Naive thymus-derived CD4-positive, alpha-beta T cell (primary cell): ENCODE measurements at places on chromosomes 1 and 21.
A peak's percentile ranks its signal among the peaks of the same experiment; 100 is the strongest.

DNA sequence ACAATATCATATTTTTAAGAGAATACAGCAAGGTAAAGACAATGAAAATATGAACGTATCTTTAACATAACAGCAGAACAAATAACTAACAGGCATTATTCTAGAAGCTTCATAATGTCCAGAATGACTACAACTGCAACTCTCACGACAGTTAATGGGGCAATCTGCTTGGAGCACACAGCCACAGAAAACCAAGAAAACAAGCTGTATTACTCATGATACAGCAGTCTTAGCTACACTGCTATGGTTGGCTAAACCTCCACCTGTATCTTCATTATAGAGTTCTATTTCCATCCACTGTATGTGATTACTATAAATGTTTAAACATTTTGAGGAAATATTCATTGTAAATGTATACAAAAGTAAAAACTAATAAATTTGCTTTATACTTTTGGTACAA is 139.9 kb downstream of the DPYD start:
- DNase-seq = no peak

- DNase-seq = no peak
Observed at GRCh38 chr21:40158366-40158765, 291.1 kb downstream of the PCP4 start.

GRCh38 chr1:83625646-83626045 is 373.3 kb downstream of the TTLL7 start:
- no peak for DNase-seq

DNA sequence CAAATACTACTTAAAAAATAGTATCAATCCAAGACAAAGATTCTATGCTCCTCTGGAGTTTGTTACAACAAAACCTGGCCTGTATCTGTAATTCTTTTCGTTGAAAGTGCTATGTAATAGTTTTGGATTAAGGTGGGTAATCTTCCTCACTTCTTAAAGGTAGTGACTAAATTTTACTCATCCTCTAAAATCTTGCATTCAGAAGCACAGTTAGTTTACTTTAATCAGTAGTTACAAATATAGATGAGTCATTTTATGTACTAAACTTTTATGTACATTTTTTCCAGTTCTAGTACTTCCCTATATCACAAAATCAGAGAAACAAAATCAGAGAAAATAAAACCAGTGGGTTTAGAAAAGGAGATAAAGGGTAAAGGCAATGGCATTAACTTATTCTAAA is 51.3 kb downstream of the ZNHIT6 start:
- DNase-seq = no peak

- DNase-seq = no peak
Observed at GRCh38 chr1:116006486-116006964, 30.2 kb downstream of the SLC22A15 start.

DNA sequence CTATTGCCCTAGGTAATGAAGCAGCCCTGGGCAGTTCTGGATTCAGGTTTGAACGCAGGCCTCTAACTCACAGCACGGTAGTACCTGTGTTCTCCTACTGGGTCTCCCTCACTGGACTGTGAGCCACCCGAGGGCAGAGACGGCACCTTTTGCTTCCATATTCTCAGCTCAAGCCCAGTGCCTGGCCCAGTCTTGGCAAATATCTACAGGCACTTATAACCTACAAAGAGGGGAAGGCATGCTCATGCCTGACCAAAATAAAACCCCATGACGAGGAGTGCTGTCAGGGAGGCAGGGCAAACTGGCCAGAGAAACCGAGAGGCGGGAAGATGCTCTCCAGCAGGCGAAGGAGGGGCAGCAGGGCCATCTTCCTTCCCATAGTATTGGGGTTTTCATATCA is 91.1 kb downstream of the DDX20 start:
- DNase-seq = no peak

GRCh38 chr1:46043458-46044017 is 88.9 kb downstream of the PIK3R3 start:
- DNase-seq = no peak

DNA sequence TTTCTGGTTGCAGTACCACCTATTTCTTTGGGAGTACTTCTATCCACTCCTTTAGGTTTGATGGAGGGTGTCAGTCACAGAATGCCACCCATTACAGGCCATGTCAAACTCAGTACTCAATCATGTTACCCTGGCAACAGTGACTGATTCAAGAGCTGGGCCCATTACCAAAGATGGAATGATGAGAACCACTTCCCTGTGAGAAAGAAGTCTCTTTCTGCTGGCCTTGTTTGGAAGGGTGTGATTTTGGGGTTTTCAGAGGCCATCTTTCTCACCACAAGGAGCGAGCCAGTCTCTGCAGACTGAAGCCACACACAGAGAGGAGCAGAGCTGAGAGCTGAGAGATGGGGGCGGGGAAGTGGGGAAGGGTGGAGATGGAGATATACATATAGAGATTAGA is 13.9 kb upstream of the STUM start:
- no peak for DNase-seq

GRCh38 chr1:157868654-157869053 is 27.0 kb upstream of the CD5L start:
- no peak for DNase-seq

GRCh38 chr21:43919871-43920801 is 55.1 kb downstream of the AGPAT3 start:
- no peak for DNase-seq

- DNase-seq = no peak
Observed at GRCh38 chr1:172826096-172826741, 167.3 kb downstream of the FASLG start.

DNA sequence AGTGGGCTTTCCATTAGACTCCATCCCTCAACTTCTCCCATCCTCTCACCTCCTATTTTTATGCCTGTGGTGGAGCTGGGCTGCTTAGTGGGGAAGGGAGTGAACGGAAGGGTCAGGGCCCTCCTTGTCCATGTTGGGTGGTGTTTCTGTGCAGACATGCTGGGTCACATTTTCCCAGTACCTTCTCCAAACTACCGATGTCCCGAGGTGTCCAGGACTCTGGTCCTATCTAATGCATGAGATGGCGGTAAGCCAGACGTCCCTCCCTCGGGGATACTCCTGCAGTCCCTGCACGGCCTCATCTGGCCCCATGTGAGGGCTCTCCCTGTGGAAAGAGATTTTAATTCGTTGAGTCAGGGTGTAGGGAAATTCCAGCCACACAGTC is 61.0 kb downstream of the OBSCN start:
- DNase-seq = no peak

- DNase-seq = no peak
Observed at GRCh38 chr1:70896224-70896623, 151.4 kb downstream of the PTGER3 start.

DNA sequence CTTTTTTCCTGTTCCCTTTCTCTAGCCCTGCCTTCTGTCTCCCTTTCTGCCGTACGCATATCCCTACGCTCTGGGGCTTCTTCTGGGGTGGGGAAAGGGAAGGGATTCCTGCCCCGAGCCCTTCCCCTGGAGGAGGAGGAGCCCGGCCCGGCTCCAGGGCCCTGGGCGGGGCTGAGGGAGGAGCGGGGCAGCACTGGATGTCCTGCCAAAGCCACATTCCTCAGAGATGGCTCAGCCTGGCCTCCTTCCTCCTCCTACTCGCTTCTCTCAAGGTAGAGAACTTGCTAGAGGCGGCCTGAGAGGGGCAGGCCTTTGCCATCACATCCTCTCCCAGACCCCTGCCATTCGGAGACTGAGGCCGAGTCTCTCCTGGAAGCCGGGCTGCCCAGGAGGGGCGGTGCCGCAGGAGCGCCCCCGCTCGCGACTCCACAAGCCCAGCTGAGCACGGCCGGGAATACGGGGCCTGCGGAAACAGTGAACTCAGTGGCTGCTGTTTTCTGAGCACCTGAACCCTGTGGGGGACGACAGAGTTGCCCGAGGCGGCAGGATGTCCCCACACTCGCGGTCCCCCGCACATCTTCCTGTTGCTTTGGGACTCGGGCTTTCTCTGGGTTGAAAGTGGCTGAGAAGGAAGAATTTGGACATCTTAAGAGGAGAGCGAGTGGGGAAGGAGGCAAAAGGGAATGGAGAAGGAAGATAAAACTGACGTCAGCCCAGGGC is 12.2 kb downstream of the ADAMTSL4 start:
- DNase-seq = peak; percentile 76

- DNase-seq = no peak
Observed at GRCh38 chr1:77571642-77572041, 110.8 kb downstream of the ZZZ3 start.

DNA sequence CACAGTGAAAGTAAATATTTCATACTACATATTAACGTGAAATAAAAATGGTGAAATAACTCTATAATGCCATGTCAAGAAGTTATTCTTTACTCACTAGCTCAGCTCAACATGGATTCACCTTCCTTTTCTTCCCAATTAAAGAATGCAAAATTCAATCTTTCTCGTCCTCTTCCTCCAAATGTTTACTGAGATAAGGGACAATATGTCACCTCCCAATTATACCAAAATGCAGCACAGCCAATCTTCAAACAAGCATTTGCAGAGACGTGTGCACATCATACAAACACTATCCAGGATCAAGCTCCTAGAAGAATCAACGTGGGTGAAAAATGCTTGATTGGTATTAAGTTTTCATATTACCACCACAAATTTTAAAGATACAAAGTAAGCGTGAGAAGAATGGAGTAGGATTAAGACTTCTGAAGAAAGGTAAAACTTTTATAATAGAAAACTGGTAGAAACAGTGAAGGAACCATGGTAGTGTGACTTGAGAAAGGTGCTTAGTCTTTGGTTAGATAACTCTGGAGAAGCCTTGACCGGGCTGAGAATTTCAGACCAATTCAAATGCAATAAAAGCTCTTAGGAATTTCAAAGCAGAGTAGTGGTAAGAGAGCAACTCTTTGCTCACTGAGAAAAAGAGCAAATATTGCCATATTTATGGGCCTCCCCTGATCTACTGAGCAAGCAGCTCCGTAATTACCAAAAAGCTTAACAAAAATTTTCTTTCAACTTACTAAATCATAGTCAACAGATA is 7.2 kb downstream of the PTP4A2 start:
- DNase-seq = no peak

DNA sequence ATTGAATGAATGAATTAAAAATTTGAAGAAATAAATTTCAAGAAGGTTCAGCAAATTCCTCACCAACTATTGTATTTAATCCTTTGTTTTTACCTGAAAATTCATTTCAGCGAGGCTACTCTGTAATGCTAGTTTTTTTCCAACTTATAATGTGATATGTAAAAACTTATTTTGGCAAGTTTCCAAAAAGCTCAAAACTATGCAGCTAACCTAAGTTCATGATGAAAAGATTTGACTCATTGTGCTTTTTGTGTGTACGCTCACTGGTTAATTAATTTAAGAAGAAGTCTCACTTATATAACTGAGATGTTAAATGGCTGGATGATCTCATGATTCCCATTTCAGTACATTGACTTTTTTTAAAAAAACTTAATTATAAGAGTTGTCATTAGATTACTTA is 196.0 kb upstream of the SAMSN1 start:
- no peak for DNase-seq

DNA sequence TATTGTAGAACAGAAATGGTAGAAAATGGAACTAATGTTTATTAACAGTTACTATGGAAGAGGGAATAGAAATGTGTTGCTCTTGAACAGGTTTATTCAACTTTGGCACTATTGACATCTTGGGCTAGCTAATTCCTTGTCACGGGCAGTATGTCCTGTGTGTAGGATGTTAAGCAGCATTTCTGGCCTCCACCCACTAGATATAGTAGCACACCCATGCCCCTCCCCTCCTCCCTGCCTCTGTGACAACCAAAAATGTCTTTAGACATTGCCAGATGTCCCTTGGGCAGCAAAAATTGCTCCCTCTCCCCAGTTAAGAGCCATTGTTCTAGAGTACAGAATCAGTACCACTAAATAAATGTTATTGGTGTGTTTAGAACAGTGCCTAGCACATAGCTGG is 91.4 kb upstream of the TPTE start:
- DNase-seq = no peak

DNA sequence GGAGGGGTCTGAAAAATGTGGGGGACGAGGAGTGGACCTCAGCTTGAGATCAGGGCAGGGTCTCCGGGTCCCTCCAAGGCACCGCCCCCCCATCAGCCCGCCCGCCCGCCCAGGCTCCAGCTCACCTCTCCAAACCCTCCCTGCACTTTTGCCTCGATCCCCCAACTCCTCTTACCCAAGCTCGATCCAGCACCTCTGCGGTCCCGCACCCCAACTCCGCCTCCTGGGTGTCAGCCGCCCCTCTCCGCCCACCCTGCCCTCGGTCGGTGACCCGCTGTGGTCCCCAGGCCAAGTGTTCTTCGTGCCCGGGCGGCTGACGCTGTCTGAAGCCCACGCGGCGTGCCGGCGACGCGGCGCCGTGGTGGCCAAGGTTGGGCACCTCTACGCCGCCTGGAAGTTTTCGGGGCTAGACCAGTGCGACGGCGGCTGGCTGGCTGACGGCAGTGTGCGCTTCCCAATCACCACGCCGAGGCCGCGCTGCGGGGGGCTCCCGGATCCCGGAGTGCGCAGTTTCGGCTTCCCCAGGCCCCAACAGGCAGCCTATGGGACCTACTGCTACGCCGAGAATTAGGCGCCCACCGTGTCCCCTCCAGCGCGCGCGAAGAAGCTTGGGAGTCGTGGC is 5.7 kb downstream of the HAPLN2 start:
- no peak for DNase-seq

DNA sequence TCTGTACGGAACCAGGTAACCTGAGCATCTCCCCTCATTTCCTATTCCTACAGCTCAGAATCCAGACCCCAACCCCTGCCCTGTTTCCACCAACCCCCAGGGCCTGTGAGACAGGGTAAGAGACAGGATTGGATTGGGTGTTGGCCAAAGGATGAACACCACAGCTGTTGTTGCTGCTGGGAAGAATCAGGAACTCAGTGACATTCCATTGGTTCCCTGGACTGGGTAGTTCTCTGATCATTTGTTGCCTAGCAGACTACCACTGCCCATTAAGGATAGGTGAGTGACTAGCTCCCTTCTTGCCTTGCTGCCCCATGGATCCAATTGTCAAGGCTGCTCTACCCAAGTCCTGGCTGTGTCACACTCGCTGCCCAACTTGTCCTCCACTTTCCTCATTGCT is 10.0 kb downstream of the NCSTN start:
- DNase-seq = no peak
